ENCODE measurements at places on chromosomes 16 and 17.

GRCh38 chr17:65456368-65457151 is 104.9 kb downstream of the AXIN2 start:
- DNase-seq = no peak

DNA sequence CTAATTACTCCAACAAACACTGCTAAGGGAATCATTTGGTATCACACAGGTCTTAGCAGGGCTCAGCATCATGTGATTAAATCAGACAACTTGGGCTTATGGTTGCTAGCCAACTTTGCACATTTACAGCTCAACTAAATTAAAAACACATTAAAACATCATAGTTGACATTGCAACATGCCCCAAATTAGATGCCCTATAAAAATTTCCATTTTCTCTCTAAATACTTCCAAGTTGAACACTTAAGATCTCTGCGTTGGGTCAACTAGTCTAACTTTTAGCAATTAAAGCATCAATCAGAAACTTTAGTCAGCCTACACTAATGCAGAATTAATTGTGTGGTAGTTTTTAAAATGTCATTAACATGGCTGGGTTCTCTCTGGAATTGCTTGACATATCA is 12.1 kb downstream of the DNAJC7 start:
- DNase-seq = no peak

DNA sequence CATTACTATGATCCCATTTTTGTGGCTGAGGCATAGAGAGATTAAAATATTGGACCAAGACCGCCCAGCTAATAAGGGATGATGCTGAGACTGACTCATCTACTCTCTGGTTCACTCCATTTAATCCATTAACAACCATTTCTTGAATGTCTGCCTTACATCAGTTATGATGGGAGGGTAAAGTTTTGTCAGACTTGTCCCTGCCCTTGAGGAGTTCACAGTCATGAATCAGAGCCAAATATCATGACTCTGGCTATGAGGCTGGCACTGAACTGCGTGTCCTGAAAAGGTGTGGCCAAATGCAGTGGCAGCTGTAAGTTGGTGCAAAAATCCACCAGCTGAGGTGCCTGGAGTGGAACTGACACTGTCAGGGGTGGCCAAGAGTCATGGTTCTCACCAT is 35.0 kb upstream of the MAF start:
- no peak for DNase-seq

DNA sequence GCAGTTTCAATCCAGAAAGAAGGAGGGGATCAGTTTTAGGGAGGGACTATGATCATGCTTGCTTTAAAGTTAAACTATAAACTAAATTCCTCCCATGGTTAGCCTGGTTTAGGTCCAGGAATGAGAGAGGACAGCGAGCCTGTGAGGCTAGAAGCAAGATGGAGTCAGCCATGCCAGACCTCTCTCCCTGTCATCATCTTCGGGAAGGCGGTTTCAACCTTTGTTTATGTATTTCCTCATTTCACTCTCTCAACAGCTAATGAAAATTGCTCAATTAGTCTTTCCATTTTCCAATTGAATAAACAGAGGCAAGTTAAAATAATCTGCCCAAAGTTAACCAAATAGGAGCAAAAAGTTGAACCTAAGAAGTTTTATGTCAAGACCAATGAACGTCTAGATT is 201.5 kb downstream of the KCNJ2 start:
- no peak for DNase-seq

GRCh38 chr16:23432176-23433128 is 20.5 kb downstream of the COG7 start:
- DNase-seq = no peak

DNA sequence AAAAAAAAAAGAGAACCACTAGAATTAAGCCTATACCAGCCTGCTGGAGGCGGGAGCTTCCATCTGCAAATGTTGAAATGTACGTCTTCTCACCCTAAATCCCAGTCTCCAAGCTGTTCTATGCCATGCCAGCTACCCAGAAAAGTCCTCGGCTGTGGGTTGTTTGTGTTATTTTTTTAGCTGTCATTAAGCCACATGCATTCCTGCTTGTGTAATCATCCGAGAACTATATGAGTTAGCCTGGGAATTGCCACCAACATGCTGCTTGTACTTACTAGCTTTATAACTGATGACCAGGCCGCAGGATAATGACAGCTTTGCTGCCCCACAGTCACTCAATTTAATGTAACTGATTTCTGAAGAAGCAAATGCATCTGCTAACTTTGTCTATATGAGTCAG is 313.9 kb upstream of the SALL1 start:
- DNase-seq = no peak

- DNase-seq = no peak
These were observed 14.9 kb downstream of the SPATA32 start for GRCh38 chr17:45246861-45247428.

GRCh38 chr16:10862438-10862837 is 14.6 kb upstream of the CIITA start:
- DNase-seq = no peak

- DNase-seq = no peak
These were observed 160.0 kb downstream of the CBLN1 start for GRCh38 chr16:49121636-49122035.

DNA sequence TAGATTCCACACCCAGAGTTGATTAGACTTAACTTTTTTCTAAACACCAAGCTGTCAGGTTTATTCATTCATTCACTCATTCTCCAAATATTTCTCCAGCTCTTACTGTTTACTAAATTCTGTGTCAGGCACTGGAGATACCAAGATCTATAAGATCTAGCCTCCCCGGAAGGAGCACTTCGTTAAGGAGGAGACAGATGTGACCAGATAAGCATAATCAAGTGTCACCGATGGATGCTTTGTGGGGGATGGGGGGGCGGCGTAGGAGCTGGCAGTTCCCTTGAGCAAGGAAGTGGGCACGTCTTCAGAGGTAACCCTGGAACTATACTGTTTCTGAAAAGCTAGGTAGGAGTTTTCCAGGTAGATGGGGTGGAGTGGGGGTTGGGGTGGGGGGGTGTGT is 3.8 kb upstream of the RPL26 start:
- DNase-seq = no peak

DNA sequence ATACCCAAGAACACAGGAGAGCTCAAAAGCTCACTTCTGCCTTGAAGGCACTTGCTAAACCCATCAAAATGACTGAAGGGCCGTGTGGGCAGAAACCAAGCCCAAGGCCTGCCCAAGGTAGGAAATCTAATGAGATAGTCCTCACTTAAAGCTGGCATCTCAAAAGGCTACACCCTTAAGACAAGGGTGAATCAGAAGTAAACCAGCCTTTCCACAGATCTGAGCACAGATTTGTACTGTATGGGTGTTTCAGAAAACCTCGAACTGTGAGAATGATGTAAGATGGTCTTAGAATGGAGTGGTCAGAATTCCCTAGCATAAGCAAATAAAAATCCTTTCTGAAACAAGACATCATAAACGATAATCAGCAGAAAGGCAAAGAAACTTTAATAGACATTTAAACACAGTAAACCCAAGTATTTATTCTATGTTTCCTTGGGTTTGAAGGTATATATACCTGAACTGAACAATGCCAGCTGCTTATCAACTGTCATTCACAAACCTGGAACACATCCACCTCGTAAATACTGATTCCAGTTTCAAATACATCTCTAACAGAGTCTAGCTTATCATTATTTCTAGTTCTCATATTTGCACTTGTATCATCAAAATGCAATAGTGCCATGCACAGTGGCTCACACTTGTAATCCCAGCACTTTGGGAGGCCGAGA is 37.8 kb downstream of the GLG1 start:
- no peak for DNase-seq

DNA sequence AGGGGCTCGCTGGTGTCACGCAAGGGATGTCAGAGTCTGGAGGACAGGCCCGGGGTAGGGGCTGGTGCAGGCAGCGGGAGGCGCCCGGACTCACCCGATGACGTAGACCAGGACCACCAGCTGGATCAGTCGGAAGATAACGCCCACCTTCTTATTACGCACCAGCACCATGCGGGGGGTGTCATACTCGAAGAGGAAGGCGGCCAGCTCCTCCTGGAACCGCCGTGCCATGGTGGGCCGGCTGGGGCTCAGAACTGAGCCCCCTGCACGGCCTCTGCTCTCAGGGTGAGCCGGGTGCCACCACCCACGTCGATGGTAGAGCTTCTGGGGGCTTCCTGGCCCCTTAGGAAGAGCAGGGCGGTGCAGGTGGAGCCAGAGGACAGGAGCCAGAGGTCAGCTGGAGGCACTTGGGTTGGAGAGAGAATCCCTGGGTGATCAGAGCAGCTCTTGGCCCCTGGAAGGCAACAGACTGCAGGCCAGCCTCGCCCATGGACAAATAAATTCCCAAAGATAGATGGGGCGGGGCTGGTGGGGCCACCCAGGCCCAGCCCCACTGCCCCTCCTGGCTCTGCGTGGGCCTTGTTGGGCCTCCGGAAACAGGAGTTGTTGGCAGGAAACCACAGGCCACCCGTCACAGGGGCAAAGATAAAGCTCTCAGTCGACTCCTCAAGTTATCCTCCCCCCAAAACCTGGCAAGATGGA is at the start of gene P2RX1:
TSS of gene P2RX1 (minus strand) at position 471 of the 702 bp plus-strand sequence. CDS start at position 231, 240 bp downstream.
- DNase-seq = no peak

DNA sequence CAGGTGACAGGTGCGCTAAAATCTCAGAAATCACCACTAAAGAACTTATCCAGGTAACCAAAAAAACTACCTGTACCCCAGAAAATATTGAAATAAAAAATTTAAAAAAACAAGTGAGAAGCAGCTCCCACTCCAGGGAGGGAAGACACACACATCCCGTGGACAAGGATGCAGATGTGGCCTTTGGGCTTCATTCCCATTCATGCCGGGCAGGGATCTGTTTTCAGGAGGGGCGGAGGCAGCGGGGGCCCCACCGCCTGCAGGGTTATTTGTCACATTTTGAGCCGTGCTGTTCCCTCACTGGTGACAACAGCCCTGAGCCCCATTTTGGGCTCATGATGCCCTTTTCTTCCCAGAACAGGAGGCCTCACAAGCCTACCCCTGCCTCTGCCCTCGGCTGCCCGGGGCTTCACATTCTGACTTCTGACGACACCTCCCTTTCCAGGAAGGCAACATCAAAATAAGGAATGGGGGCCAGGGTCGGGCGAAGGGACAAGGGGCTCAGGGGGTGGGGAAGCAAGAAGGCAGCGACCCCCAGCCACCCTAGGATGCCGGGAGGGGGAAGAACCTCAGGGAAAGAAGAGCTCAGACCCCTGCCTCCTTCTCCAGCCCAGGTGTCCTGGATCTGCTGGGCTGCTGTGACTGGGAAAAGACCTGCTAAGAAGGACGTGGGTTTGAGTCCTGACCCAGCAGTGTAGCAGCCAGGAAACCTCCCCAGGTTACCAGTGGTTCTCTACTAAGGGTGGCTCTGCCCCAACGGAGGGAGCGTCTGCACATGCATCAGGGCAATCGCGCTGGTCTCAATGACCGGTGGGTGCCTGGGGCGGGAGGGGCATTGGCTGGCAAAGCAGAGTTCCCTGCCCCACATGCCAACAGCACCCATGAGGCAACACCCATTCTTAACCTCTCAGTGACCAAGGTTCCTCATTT is 2.3 kb upstream of the CD79B start:
- no peak for DNase-seq

- peak; percentile 91 for DNase-seq
These were observed 1.4 kb upstream of the HES7 start for GRCh38 chr17:8125154-8125946.

DNA sequence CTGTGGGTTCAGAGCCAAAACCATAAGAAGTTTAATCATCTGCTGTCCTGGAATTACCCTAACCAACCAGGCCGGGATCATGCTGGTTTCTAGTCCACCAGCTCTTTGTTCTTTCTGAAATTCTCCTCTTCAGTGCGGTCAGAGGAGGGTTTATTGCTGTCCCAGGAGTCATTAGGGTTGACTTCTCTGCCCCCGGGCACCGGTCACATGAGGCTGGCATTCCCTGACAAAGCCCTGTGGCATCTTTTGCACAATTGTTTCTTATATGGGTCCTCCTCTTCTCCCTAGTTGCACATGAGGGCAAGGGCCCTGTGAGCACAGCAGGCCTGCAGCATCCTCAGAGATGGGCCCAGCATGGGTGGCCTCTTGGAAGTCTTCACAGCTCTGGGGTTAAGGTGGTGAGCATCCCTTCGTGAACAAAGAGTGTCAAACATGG is 243.9 kb downstream of the IRF8 start:
- DNase-seq = no peak

Data from activated CD4-positive, alpha-beta T cell treated with anti-CD3 and anti-CD28 coated beads for 24 hours (primary cell).